ENCODE measurements at places on chromosomes 6 and 20.

DNA sequence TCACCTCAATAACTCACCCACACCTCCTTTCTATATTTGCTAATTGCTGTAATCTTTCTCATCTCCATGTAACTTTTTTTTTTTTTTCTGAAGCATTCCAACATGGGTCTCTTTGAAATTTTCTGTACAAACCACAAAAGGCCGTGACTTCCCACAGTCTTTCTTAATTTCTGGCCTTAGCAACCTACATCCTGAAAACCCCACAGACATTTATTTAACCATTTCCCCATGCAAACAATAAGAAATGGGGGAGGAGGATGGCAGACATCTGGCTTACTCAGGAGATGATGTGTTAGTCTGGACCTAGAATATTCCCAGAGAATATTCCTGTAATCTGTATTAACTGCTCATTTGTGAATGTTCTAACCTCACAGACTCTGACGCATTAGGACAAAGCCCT, 57.6 kb downstream of the MEP1A start:
- DNase-seq, result no peak

GRCh38 chr6:146901940-146902816, 302.0 kb upstream of the STXBP5 start:
- no peak for DNase-seq

DNA sequence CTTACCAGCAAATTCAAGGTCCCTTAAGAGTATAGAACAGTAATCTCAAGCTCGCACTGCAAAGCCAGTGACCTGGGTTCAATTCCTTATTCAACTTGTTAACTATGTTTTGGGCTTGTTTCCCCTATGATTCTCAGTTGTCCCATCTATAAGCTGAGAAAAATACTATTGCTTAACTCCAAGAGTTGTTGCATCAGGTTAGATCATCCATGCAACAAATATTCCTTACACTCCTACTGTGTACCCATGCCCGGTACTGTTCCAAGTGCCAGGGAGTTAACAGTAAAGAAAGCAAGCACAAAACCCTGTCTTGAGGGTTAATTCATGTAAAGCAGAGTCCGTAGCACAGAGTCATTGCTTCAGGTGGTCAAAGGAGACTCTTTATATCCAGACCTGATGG, 247.3 kb downstream of the MAFB start:
- DNase-seq, result no peak

DNA sequence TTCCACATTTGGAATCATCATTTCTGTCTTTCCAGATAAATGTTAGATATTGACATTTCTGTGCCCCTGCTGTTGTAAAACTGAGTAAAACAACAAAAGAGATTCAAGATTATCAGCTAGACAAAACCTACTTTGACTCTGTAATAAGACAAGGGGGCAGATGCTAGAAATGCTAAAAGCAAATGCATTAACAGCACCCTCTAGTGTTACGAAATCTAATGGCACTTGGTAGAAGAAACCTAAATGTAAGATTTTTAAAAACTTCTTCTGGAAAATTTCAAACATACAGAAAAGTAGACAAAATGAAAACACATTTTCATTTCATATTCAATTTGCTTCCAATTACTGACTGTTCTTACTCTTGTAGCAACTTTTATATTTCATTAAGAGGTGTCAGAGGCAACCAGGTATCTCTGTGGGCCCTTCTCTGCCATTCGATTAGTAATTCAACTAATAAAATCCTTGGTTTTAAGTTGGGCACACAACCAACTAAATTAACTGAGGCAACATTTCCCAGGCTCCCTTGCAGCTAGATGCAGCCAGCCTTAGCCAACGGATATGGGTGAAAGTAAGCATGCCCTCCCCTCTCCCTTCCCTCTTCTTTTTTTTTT, 45.0 kb downstream of the SLC23A2 start:
- DNase-seq, result peak; percentile 81

GRCh38 chr6:108167449-108168089, 1.7 kb downstream of the NR2E1 start:
- DNase-seq, result no peak

GRCh38 chr6:142952614-142953013, 7.6 kb upstream of the HIVEP2 start:
- no peak for DNase-seq

DNA sequence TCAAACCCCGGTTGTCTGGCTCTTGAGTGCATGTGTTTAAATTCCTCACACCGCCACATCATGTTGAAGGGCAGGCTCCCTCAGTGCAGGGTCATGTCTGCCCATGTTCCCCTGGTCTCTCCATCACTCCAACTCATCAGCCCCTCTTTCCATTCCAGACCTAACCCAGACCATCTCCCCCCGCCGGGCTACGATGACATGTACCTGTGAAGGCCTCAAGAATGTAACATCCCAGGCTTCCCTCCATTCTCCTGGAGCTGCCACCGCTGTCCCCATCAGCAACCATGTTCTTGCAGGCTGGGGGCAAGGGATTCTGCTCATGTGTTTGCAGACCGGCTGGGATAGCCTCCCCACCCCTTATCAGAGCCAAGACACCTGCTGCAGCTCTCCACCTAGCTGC, 19.9 kb downstream of the TMEM74B start:
- DNase-seq, result no peak

DNA sequence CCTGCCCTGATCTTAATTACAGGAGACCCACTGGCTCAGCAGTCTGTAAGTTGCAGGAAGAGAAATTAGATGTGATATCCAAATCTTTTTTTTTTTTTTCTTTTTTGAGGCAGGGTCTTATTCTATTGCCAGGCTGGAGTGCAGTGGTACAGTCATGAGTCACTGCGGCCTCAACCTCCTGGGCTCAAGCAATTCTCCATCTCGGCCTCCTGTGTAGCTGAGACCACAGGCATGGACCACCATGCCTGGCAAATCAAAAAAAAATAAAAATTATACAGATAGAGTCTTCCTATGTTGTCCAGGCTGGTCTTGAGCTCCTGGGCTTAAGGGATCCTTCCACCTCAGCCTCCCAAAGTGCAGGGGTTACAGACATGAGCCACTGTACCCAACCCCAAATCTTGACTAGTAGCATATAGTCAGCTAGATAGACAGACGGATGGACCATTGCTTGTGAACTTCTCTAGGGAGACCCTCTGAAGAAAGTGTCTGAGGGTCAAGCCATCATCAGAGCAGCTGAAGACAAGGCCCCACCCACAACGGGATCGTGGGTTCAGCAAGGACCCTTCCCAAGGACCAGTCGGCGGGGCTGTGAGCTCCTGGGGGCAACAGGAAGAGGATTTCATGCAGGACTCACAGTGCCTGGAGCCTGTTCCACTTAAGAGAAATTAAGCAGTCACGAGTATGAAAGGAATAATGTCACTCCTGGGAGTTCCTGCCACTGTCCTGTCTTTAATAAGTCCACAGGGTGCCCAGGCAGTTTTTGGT, 222.7 kb downstream of the ANKRD60 start:
- no peak for DNase-seq

DNA sequence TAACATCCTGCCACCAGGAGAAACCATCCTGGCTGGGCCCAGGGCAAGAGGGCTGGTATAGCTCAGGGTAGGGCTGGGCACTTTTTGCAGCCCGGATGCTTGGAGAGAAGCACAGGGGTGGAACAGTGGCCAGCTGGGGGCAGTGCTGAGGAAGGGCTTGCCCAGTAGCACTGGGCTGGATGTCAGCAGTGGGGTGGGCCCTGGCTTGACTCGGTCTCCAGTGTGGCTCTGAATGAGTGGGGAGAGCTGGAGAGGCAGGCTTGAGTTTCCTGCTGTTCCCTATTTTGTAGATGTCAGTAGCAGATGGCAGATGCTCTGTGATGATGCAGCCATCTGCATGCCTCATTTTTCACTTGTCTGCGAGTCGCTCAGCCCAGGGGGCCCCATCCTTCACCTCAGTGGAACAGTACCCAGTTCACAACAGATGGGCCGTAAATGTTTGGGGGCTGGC, 56.3 kb upstream of the TULP1 start:
- DNase-seq, result peak; percentile 15

- DNase-seq, result no peak
Observed at GRCh38 chr6:17381424-17382147, 11.8 kb upstream of the CAP2 start.

DNA sequence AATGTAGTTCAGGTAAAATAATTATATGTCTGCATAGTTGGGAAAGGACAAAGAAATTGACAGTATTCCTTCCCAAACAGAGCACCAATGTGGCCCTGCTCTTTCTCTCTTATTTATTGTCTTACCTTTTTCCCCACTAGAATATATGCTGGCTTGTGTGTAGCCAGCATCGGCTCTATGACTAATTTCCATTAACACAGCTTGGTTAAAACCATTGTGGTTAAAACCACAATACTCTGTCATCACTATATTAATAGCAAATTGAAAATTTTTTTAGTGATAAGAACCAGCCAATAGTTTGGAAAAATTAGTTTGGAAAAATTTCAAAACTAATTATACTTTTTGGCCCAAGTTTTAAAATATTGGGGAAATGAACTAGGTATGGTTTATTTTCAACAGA, 535.1 kb downstream of the UTRN start:
- DNase-seq, result no peak

GRCh38 chr6:142744836-142745235, 200.1 kb downstream of the HIVEP2 start:
- DNase-seq, result no peak

DNA sequence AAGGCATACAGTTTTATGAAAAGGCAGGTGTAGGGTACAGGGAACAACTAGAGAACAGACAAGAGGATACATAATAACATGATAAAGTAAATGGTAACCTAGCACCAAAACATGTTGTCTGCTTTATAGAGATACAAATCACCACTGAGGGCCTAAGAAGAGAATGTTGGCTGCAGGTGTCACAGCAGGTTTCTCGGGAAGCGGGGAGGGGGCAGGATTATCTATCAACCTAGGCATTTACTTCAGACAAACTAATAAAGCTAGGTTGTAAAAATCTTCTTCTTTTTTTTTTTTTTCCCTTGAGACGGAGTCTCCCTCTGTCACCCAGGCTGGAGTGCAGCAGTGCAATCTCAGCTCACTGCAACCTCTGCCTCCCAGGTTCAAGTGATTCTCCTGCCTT, 22.7 kb downstream of the PIM1 start:
- no peak for DNase-seq

DNA sequence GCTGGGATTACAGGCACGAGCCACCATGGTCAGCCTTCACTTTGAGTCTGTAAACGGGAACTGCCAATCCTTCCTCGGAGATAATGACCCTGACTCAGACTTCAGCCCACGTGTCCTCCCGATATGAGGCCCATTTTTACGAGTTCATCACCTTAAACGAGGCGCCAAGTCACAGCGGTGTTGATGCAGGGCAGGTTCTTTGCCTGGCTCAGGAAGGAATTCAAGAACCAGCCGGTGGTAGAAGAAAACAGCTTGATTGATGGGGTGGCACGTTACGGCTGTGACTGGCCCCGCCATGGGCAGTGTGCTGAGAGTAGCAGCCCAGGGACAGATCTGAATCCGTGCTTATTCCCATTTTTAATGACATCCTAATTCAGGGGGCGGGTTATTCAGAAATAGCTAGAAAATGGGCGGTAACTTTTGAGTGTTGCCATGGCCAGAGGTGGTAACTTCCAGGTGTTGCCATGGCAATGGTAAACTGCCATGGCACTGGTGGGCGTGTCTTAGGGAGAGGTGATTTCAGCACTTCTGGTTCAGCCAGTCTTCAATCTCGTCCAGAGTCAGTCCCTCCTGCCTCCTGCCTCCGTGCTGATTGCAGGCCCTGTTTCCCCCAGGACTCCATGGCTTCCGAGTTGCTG, 9.1 kb upstream of the MAP1LC3A start:
- DNase-seq, result no peak

- no peak for DNase-seq
Observed at GRCh38 chr6:141744194-141744925, 388.4 kb upstream of the GJE1 start.

GRCh38 chr20:38164069-38164468, 1.0 kb downstream of the TGM2 start:
- DNase-seq, result no peak

GRCh38 chr6:118502169-118502568, 45.9 kb upstream of the PLN start:
- no peak for DNase-seq

DNA sequence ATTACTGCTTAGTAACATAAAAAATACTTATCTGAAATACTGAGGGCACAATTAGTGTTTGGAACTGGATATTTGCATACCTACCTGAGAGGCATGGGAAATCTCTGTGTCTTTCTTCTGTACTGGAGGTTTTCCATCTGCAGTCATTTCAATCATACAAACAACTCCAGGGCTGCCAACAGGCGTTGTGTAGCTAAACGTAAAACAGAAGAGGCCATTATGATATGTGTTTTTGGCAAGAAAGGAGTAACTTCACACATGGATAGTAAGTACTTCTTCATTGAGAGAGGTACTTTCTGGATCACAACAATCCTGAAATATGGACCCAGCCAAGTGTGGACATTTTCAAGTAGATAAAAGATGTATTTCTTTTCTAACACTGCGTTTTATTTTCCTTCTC, 363.4 kb downstream of the PHF3 start:
- DNase-seq, result no peak

- DNase-seq, result no peak
Observed at GRCh38 chr6:13635948-13636658, 21.0 kb downstream of the NOL7 start.

DNA sequence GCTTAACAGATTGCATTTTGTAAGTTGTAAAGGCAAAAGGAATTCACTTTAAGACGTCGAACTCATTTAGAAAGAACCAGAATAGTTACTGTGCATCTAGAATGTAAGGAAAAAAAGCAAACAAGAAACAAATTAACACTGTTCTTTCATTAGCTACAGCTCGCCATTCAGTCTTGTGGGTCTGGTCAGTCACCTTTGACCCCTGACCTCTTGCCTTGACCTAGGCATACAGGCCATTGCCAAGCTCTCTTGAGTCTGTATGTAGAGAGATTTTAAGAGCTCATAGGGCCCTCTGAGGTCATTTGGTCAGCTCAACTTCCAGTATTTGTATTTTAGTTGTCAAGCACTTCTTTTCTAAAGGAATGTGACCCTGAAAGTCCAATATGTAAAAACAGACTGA, 318.7 kb downstream of the DHX35 start:
- no peak for DNase-seq

DNA sequence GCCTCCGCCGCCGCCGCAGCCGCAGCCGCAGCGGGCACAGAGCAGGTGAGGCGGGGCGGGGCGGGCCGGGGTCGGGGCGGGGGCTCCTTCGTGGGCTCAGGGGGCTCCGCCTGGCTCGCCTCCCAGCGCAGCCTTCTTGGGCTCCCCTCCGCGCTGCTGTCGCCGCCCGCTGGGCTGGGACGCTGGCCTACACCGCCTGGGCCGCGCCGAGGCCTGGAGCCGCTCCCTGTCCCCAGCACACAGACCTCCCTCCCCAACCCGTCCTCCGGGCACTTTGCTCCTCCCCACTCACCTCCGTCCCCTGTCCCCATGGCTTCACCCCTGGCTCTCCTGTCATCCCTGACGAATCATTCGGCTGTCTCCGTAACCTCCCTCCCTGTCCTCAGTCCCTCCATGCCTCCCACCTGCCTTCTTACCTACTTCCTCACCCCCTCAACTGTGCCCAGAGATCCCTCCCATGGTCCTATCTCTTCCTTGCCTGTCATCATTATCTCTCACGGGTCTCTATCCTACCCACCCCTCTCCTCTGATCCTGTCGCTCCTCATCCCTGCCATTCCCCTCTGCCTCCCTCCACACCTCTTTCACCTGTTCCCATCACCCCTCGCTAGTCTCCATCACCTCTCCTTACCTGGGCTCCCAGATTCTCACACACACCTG, 512 bp downstream of the TTBK1 start:
- peak; percentile 16 for DNase-seq
